NCI-H345 (cell line): ENCODE measurements at places on chromosomes 12 and 14.

DNA sequence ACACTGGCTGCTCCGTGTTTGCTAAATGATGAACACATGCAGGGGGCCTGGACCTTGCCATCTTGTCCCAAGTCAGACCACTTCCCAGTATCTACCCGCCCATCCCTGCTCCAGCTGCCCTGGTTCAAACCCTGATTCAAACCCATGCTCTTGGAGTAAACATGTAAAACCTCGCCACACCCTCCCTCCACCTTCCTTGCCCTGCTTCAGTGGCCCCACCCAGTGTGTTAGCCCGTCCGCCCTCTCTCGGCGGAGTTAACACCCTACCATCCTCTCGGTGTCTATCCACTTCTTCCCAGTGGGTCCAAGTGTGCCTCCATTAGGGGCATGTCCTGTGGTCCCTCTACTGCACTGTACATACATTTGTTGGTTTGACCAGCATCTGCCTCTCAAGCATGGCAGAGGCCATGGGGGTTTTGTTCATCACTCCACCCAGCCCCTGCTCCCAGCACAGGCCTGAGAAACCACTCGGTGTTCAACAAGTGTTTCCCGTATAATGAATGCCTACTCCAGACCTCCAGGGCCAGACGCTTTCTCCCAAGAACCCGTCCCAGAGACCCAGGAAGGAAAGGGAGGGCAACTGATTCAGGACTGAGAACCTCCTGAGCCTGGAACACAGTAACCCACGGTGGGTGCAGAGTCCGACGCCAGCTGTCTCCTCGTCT lies 37.1 kb downstream of the P2RX4 start:
- DNase-seq: no peak

GRCh38 chr12:51320311-51320694 lies 3.7 kb downstream of the BIN2 start:
- DNase-seq: peak; percentile 34

DNA sequence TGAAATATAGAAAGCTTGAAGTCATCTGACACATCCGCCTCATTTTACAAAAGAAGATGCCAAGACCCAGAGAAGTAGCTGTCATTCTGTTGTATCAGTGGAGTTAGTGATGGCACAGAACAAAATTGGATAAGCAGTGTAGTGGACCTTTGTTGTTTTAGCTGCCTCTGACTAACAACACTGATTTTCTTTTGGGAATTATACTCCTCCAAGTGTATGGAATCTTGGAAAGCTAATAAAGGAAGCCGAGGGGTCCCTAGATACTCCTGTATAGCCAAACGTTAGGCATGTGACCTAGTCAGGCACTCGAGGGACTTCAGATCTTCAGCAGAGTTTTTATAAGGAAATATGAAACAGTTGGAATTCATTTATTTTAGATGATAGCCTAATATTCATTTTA lies 94.5 kb downstream of the OTOGL start:
- DNase-seq: no peak

DNA sequence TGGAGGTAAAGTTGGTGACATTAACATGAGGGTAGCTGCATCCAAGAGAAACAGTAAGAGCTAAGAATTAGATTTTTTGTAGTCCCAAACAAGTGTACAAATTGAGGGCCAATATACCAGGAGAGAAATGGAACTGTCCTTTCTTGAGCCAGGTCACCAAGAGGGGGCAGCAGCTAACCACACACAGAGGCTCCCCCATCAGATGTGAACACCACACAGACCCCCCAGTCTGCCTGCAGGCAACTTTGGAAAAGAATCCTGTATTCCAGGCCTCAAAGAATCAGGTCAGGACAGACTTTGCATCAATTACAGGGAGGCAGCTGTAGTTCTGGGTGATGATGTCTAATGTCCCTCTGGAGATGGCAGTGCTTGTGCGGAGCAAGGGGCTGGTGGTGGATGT lies 77.9 kb downstream of the SPTB start:
- DNase-seq: peak; percentile 7

- no peak for DNase-seq
Measured at GRCh38 chr12:87813476-87814234, 215.5 kb downstream of the C12orf50 start.

GRCh38 chr14:93903342-93904184 lies 23.6 kb upstream of the FAM181A start:
- DNase-seq: peak; percentile 3

DNA sequence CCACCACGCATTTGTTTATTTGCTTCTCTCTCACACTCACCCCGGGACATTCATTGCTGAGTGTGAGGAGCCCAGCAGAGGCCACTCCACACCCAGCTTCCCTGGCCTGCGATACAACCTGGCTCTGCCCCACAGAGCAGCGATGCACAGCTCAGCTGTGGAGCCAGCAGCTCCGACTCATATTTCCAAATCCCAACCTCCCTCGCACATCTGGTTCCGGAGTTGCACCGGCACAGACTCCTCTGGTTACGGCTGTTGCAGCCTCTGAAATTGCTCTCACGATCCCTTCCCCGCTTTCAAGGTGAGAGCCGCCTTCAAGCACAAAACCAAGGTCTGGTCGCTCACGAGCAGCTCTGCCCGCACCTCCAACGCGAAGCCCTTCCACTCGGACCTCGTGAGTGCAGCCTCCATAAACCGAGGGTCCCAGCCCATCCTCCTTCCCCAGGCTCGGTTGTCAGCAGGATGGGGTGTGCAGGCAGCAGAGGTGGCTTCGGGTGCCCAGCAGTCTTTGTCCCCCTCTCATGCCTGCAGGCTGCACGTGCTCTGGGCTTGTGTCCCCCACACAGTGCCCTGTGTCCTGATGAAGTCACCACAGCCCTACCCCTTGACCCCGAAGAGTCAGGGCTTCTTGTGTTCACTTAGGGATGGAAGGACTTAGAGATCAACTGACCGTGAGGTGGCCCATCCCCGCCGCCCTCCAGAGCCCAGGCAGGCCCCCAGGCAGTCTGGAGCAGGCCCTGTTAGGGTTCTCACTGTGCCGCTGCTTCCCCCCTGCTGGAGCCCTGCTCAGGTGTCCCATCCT lies 184.3 kb downstream of the ADGRD1 start:
- DNase-seq: no peak

DNA sequence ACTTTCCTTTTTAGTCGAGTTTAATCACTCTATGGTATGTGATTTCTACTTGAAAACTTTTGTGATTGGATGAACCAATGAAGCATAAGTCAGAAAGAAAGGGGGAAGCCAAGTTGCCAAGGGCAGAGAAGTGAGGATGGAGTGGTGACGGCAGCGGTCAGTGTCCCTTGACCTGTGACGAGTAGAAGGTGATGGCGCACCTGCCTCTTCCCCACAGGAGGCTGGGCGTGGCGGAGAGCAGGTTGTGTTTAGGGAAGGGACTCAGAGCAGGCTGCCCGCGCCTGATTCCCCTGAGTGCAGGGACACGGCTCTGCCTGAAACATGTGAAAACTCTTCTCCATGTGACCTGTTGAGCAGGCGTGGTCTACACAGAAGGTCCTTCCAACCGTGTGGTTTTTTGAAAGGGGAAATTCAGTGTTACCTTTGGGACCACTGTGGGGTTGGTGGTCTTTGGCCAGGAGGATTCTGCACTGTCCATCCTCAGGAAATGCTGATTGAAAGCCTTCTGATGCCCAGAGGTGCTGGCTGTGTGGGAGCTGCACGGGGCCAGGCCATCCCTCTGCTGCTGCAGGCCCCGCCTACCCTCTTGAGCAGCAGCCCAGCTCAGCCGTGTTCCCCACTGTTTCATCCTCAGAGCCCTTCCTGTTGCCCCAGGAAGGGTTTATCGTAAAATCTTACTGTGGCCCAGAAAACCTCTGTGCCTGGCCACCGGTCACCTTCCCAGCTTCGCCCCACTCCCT lies 23.5 kb upstream of the AMN start:
- no peak for DNase-seq

GRCh38 chr12:84038242-84038641 lies 874.4 kb downstream of the SLC6A15 start:
- no peak for DNase-seq

- DNase-seq: no peak
Measured at GRCh38 chr12:114221136-114221833, 184.7 kb downstream of the TBX5 start.

- no peak for DNase-seq
Measured at GRCh38 chr14:38137005-38137404, 70.7 kb upstream of the SSTR1 start.

DNA sequence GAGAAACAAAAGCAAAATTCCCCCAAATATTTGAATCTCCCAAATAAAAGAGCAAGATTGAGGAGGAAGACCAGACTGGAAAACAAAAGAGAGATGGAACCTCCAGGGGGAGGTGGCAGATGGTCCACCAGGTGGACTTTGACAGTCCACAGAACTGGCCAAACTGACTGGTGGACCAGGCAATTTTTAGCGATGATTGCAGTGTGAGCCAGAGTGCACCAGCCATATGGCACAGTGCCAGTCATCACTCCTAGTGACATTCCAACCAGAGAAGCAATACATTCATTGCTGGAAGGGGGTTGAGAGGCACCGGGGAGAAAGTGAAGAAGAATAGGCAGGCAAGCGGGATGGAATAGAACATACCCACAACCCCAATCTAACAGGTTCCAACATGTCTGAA lies 182.9 kb downstream of the EXOC5 start:
- peak; percentile 91 for DNase-seq

DNA sequence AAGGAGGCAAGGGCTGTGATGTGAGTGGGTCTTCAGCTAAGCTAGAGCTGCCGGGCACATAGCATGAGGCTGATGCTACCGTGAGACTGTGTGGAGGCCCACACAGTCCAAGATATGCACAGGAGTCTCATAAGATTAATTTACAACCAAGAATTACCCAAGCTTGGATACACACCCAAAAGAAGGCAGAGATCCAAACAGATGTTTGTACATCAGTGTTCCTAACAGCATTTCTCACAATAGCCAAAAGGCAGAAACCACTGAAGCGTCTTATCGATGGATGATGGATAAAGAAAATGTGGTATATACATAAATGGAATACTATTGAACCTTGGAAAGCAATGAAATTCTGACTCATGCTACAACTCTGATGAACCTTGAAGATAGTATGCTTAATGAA lies 40.8 kb upstream of the RIC8B start:
- no peak for DNase-seq

DNA sequence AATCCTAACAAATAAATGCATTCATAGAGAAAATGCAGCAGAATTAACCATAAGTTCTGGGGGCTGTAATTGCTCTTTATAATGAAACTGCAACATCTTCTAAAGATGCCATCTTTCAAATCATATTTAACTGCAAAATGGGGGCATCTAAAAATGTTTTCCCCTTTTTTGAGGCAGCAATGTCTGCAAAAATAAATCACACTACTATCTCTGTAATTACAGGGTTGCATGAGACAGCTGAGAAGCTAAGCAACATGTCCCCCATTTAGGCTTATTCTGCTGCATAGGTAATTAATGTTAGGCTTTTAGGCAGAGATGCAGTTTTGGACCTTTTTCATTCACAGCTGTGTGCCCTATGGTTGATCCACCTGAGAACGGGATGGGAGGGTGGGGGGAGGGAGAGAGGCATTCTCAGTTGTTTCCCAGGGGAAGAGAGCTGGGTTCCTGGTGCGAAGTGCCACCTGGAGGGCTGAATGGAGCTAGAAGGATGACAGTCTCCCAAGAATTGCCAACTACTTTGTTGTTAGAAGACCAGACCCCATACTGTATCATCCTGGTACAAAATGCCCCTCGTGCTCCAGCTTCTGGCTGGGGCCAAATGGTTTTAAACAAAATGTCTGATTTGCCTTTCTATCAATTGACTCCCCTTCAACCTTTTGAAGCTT lies 154.2 kb downstream of the APAF1 start:
- peak; percentile 13 for DNase-seq

GRCh38 chr12:75553836-75554555 lies 42.6 kb upstream of the KRR1 start:
- no peak for DNase-seq

DNA sequence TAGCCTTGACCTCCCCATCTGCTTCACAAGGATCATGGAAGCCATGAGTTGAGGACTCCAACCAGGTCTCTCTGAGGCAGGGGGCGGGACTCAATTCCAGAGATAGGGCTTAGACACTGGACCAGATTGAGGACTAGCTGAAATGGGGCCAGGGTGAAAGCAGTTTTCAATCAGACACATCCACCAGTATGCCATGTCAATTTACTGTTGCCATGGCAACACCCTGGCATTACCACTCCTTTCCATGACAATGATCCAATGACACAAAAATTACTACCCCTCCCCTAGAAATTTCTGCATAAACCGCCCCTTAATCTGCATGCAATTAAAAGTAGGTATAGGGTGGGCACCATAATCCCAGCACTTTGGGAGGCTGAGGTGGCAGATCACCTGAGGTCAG lies 18.6 kb upstream of the DCAF5 start:
- no peak for DNase-seq

DNA sequence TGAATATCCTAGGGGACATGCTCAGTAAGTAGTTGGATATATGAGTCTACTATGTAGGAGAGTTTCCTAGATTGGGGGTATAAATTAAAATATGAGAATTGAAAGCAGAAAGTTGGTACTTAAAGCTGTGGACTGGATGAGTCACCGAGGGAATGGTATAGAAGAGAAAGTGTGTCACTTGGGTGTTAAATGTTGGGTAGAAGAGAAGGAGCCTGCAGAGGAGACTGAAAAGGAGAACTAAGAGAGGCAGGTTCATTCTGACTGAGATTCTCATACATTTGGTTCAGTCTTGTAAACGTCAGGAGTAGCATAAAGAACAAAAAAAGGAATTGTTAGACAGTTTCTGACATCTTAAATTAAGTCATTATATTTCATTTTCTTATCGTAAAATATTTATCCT lies 19.9 kb downstream of the LRRC9 start:
- no peak for DNase-seq

DNA sequence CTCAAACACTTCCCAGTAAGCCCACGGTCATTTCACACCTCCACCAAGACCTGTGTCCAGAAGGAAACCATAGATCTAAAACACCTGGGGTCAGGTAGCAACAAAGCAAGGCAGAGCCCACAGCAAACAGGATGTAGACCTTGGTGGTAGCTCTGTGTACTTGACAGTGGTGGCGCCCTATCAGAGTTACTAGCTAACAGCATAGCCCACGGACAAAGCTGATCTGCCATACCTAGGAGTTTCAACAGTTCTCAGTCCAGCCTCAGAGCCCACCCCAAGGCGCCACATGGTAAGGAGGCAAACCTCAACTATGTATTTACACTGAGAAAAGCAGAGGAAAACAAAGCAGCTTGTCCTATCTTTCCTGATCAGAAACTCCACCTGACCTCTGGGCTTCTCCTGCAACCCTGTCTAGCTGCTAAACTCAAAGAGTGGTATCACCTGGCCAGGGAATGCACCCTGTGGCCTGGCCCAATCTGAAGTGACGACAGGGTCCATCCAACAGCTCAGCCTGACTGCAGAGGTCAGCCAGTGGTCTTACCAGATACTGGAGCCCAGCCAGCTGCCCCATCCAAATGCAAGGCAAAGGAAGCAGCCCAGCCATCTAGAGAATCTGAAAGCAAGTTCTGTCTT lies 46.3 kb downstream of the STON2 start:
- no peak for DNase-seq

- DNase-seq: peak; percentile 84
Measured at GRCh38 chr14:55102141-55102621, 26.9 kb upstream of the LGALS3 start.

- DNase-seq: no peak
Measured at GRCh38 chr12:85798122-85798521, 38.1 kb downstream of the RASSF9 start.
